CD4-positive, alpha-beta T cell treated with Interleukin-12 subunit alpha and Interleukin-12 subunit beta, for 1 hour (primary cell): ENCODE measurements at places on chromosomes 1 and 21.

- DNase-seq, result no peak
These were observed 69.0 kb downstream of the PTGER3 start for GRCh38 chr1:70978623-70979022.

- DNase-seq, result no peak
These were observed 16.1 kb upstream of the LYST start for GRCh38 chr1:235882816-235883215.

- no peak for DNase-seq
These were observed 766 bp upstream of the SLC44A3 start for GRCh38 chr1:94819238-94819944.

- no peak for DNase-seq
These were observed 36.0 kb downstream of the PTPRU start for GRCh38 chr1:29272147-29272907.

DNA sequence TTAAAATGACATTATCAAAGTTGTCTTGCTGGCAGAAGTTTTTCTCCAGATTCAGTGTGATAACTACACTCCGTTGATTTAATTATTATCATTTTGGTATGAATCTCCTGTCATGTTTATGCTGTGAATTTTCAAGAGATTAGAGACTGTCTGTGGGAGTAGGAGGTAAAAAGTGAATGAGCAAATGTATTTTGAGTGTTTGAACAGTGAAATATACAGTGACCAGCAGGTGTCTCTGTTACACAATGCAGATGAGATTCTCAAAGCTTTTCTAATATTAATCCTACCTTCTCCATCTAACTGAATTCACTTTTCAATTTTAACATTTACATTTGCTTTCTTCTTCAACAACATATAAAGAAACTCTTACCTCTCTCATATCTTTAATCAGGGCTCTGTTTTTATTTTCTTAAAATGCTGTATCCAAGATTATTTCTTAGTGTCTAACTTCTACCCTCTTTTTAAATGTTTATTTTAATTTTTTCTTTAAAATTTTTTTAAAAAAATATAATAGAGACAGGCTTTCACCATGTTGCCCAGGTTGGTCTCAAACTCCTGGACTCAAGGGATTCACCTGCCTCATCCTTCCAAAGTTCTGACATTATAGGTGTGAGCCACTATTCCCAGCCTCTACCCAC, 20.9 kb upstream of the HSPA13 start:
- DNase-seq, result peak; percentile 43

GRCh38 chr1:183363972-183364371, 54.2 kb downstream of the NMNAT2 start:
- no peak for DNase-seq

GRCh38 chr1:15941044-15941840, 34.7 kb downstream of the ZBTB17 start:
- no peak for DNase-seq

DNA sequence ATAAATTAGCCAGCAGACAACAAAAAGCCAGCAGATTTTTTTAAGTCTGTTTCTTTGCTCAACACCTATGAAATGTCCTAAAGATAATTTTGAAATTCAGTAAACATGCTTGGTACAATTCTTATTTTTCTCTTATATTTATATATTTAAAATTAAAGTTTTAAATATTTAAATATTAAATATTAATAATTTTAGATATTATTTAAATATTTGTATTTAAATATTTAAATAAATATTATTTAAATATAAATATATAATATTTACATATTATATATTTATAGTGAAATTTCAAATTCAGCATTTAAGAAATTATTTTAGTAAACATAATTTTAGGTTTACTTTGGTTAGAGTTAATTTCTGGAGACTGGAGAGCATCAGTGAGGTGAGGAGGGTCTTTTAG, 1554.2 kb downstream of the NCAM2 start:
- no peak for DNase-seq

GRCh38 chr1:40337443-40337842, 20.4 kb upstream of the COL9A2 start:
- DNase-seq, result no peak
